ENCODE measurements at places on chromosomes 2 and 18.

- no peak for DNase-seq
These were observed at the start of gene GTF2A1L for GRCh38 chr2:48617618-48618017. Gene GTF2A1L, plus strand, starts transcription at chr2:48617856. Its CDS starts 19 bp downstream, at chr2:48617875.

- DNase-seq, result peak; percentile 55
These were observed 33.1 kb downstream of the ARL4C start for GRCh38 chr2:234463626-234464290.

- DNase-seq, result no peak
These were observed 82.6 kb upstream of the FOSL2 start for GRCh38 chr2:28310107-28310506.

DNA sequence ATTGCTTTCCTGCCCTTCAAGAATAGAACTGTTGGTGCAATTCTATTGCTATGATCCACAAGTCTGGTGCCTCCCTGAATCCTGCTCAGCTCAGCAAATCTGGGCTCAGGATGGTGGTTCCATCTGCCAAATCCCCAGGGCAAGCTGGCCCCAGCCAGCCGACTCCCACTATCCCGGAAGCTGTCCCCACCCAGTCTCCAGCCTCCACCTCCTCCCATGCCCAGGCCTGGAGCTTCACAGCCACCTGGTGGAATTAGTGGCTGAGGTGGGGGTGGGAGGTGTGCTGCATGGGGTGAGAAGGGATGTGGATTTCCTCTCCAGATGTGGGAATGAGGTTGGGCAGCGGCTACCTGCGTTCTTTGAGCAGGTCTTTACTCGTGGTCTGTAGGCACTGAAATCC lies 119.3 kb upstream of the SMAD2 start:
- no peak for DNase-seq

DNA sequence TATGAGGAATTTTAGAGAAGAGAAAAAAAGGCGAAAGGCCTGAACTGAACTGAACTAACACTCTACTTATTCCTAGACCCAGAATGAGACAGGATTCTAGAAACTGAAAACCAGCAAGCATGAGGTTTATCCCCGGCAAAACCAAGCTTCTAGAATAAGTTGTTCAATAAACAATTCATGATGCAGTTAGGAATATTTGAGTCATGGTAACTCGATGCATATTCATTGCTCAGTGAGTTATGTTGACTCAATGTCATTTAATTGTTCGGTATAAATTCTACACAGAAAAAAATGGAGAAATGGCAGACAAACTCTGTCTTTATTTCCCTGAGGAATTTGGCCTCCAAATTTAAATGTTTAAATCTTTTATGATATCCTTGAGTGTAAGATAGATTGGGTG lies 321.5 kb downstream of the SATB2 start:
- no peak for DNase-seq

DNA sequence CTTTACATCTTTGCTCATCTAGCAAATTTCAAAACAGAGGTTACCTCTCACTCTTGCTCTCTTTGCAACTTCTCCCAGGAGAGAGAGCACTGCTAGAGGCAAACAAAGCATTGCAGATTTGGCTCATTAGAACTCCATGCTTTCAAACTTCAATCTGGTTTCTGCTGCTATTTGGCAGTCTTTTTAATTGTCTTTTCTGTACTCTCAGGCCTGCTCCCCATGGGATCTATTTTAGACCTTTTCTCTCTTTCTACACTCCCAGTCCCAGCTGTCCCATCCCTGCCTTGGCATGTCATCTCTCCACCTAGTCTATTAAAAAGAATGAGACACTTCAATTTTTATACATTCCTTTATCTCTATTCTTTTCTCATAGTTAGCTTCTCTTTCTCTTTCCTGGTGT lies 15.2 kb downstream of the KCNJ3 start:
- no peak for DNase-seq

All from stimulated activated CD4-positive, alpha-beta T cell treated with anti-CD3 and anti-CD28 coated beads, Interleukin-2, amount 100 ng/mL, for 48 hours (primary cell).